NCI-H1417 (cell line): ENCODE measurements at places on chromosomes 5 and 9.

DNA sequence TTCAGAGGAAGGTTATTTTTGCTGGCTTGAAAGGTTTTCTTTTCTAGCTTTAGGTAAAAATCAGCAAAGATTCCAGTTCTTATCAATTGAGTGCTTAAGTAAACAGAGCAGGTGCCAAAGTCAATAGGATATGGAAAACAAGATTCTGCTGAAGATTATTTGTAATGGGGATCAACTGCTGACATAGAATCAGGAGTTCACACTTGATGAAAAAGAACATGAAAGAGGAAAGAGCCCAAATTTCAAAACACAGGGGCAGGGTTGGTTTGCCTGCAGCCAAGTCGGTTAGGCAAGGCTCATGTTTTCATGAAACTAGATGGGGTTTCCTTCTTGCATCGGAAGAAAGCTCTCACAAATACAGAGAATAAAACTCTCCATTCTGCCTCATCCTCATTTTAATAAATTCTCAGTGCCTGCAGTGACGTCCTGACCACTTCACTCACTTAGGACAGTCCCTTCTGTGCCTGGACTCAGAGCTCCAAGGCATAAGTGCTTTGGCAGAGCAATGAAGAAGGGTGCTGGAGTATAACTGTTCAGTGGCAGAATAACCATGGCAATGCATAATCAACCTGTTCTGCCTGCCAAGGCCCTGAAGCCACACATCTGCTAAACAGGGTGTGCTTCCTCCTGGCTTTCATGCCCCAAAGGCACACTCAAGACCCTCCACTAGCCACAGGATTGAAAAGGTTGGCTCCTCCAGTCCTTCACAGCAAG, 179.6 kb downstream of the GNAQ start:
- DNase-seq, result no peak

GRCh38 chr9:37449862-37450632, 15.2 kb downstream of the ZBTB5 start:
- DNase-seq, result no peak

DNA sequence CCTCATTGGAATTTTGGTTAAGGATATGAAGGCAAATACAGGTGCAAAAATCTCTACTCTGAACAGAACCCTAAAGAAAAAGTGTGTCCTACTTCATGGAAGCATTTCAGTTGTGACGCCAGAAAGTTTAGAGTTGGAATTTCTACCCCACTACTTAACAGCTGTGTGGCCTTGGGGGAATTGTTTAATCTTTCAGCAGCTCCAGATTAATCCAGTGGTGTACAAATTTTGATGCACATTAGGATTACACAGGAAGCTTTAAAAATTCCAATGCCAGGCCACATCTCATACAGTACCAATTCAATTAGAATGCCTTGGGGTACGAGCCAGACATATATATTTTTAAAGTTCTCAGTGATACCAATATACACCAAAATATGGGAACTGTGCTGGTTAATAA, 266.1 kb downstream of the EDIL3 start:
- DNase-seq, result no peak

DNA sequence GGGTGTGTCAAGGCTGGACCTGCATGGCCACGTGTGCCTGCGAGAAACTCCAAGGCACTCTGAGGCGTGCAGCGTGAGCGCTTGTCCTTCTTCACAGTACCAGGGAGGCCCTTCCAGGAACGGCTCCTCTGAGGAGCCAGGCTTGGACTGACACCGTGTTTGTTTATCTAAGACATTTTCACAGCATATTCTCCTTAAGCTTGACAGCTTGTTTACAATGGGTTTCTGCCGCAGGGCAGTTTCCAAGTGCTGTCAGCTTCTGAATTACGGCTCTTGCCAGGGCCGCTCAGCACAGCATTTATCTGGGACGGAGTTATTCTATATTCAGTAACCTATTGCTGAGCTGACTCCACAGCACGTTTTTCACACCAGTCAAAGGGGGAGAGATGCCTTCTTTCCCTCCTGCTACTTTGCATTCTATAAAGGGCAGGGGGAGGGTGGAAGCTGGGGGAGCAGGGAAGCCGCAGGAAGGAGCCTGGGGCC, 98.4 kb downstream of the LMNB1 start:
- DNase-seq, result peak; percentile 32

GRCh38 chr5:68352166-68352565, 136.6 kb downstream of the PIK3R1 start:
- DNase-seq, result no peak

DNA sequence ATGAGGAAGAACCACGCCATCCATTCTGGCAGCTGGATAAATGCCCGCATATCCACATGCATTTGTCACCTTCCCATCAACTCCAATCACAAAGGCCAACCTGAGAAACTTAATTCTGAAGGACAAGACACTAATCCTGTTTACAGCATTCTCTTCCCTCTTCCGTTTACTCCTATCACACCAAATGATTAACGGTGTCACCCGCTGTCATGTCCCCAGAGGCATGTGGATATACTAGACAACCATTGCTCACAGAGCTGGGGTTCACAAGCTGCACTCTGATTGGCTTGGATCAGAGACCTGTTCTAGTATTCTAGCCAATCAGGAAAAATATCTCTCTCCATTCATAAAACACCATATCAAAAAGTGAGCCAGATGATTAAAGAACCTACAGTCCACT, 3.6 kb downstream of the MACROH2A1 start:
- DNase-seq, result peak; percentile 2

- DNase-seq, result no peak
Measured at GRCh38 chr5:133269691-133270090, 217.9 kb downstream of the HSPA4 start.
